Epithelial cell of umbilical artery (primary cell): ENCODE measurements at places on chromosomes 12 and 14. TPM values are rescaled to one million over a fixed set of nuclear protein-coding genes. Genes with fewer than 3 reads are reported as not detected.

ANO6 gene
- 45.1 and 62.7 TPM in 2 replicates for total RNA-seq

PCNX1 gene
- 23.4 and 40.1 TPM in 2 replicates for total RNA-seq

ACSM4 gene
- total RNA-seq: not detected in 2 replicates

KRT82 gene
- total RNA-seq: not detected in 2 replicates

CYP46A1 gene
- under 0.01 TPM in 1 of 2 replicates, not detected in the other for total RNA-seq

MTA1 gene
- 36.0 and 37.0 TPM in 2 replicates for total RNA-seq

REM2 gene
- total RNA-seq: under 0.01 TPM in 1 of 2 replicates, not detected in the other

RNASE4 gene
- 4.1 and 6.8 TPM in 2 replicates for total RNA-seq

APEX1 gene
- 104 and 113 TPM in 2 replicates for total RNA-seq

SSTR1 gene
- 1.9 and 6.5 TPM in 2 replicates for total RNA-seq
